ENCODE measurements at places on chromosomes 1 and 21. TPM values are rescaled to one million over a fixed set of nuclear protein-coding genes. Genes with fewer than 3 reads are reported as not detected.
A peak's percentile ranks its signal among the peaks of the same experiment; 100 is the strongest.

DNA sequence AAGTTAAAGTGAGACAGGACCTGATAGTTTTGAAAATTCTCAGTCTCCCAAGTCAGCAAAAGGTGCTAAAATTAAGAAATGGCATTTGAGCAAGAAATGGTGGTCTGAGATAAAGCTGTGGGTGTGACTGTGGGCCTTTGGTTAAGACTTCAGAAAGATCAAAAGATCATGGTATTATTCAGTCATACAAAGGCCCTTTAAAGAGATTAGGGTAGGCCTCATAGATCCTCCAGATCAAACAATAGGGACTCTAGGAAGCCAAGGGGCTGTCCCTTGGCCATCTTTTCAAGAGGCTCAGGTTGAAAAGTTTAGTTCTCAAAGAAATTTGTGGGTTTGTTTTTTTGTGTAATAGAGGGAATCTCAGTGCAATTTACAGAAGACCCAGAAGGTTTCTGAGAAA, 8.4 kb downstream of the HMGB4 start:
- no peak for DNase-seq

GRCh38 chr1:31614414-31615005, 3.0 kb upstream of the HCRTR1 start:
- DNase-seq: no peak

- no peak for DNase-seq
These were observed 127.7 kb downstream of the SPATA46 start for GRCh38 chr1:162248854-162249535.

DNA sequence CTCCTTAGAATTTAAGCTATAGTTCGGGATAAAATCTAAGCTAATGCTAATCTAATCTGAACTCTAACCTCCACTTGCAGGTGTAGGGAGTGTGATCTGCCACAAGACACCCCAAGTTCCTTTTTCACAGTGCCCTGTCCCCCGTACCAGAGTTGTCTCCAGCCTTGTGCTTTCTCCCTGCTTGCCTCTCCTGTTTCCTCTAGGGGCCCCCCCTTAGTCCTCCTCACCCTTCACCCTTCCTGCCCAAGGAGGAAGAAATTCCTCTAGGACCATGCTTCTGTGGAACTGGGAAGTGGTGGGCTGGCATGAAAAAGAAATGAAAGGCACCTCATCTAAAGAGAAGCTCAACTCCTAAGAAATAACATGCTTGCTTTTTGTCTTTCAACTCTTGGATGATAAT, 50.2 kb upstream of the BCL9 start:
- no peak for DNase-seq

NEXN gene
- total RNA-seq: 391 TPM

PTGS2 gene
- 0.85 TPM for total RNA-seq

GRCh38 chr1:15288173-15288926, 41.3 kb downstream of the FHAD1 start:
- no peak for DNase-seq

RCAN3 gene
- total RNA-seq: 4.9 TPM

GRCh38 chr1:154845174-154845573, 24.9 kb downstream of the KCNN3 start:
- DNase-seq: peak; percentile 52

GRCh38 chr1:27576806-27577227, 27.1 kb downstream of the AHDC1 start:
- peak; percentile 21 for DNase-seq

ANGPTL1 gene
- 11.5 TPM for total RNA-seq

All from left ventricle myocardium inferior (tissue), 1 donor.